ENCODE measurements at places on chromosomes 12 and 14.

- peak; percentile 71 for DNase-seq
Measured at GRCh38 chr14:72558721-72559120, 335.2 kb downstream of the DPF3 start.

DNA sequence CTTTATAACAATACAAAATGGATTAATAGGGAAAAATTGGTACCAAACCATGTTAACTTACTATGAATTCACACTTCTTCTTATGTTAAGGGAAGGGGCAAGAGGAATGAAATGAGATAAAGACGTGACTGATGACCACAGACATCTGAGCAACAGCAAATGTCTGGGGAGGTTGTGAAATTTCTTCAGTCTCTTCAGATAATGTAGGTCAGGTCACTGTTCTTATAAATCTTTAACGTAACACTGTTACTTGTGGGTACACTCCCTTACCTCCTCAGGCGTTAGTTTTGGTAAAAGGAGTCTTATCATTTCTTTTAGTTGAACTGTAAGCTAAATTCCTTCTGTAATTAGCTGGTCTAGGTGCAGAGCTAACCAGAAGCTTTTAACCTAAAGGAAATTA, 405.0 kb upstream of the LRFN5 start:
- DNase-seq = no peak

GRCh38 chr14:103894034-103894722, 34.1 kb upstream of the TDRD9 start:
- no peak for DNase-seq

DNA sequence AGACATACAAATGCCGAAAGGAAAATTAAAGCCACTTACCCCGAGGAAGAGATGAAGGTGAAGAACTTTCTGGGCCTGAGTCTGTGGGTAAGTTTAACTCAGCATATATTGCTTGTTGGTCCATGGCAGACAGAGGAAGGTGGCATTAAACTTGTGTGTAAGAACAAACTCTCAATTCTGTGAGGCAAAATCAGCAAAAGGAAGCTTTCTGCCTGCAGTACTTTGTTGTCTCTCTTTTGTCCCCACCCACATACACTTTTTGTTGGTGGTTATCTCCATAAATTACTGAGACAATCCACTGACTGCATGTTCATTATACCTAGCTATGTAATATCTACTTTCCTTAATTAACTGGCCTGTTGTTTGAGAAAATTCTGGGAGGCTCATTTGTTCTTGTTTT, at the start of gene KLRB1:
Gene KLRB1 (minus strand): TSS at position 201 of the 400 bp plus-strand sequence. CDS start 77 bp downstream, at position 124.
- no peak for DNase-seq

DNA sequence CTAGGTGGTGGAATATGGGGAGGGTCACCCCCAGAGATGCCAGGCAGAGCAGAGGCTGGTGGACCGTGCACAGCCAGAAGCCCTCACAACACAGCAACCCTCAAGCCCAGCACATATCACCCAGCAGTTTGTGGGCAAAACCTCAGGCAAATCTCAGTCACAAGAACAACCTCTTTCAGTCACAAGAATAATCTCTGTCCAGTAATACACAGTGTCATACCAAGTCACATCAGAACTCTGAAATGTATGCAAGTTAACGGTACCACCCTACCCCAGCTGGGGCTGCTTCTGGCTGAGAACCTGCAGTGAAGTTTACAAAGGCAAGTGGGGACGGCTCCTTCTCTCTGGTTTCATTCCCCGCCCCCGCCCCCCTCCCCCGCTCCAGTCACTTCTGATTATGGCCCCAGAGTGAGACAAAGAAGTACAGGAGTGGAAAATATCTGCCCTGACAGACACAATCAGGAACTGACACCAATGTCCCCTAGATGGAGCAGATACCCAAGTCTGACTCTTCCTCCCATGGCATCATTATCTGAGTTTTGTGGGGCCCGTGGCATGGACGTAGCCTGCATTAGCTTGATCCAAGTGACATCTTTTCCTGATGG, 480.9 kb upstream of the TMEM132C start:
- peak; percentile 45 for DNase-seq

DNA sequence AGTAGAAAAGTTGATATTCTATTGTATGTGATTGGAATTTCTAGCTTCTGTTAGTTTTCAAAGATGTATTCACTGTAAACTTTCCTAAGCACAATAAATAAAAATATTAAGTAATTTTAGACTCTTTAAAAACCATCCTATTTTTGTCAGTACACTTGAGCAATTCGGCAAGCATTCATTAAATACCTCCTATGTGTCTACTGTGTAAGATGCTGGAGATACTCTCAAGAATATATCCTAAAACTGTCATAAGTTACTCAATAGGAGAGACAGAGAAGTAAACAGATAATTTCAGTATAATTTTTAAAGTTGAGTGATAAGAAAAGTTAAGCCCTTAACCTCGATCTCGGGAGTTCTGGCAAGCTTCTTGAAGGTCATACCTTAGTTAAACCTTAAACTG, 46.1 kb downstream of the FANCM start:
- DNase-seq = no peak

DNA sequence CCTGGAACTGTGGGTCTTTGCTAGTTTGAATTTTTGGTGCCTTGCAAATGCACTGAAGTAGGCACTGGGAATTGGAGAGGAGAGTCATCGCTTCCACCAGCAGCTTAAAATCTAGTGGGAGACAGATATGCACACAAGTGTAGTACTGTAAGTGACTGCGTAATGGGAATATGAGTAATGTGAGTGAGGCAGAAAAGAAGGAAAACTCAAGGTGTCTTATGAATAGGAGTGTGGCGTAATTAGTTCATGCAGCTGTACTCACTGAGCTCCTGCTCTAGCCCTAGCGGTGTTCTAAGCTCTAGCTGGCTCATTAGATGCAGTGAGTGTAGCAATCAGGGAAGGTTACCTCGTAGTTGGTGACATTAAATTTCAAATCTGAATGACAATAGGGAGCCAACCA, 2.8 kb downstream of the TCP11L2 start:
- peak; percentile 66 for DNase-seq

DNA sequence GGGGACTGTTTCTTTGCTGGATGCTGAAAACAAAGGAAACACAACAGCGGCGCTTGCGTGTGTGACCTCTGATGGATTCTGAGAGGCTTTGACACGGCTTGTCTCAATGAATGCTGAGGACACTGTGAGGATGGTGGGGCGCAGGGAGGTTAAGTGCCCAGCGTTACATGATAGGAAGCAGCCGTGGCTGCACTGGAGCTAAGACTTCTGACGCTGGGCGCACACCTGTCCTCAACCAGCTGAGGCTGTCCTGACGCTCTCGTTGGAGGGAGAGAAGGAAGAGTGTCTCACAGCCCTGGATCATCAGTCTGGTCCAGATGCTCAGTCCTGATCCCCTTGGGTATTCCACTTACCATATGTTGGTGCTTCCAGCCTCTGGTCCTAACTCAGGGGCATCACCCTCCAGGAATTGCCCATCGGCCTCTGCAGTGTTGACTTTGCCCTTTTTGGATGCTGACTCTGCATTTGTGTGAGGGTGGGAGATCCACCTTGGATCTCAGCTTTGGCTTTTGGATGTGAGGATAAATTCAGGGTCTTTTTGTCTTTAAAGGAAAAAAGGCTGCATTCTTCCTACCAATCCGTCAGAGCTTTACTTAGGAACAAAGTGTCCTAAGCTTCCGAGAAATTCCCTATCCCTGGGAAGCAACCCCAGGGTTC, 125.2 kb downstream of the ZNF664 start:
- DNase-seq = no peak

DNA sequence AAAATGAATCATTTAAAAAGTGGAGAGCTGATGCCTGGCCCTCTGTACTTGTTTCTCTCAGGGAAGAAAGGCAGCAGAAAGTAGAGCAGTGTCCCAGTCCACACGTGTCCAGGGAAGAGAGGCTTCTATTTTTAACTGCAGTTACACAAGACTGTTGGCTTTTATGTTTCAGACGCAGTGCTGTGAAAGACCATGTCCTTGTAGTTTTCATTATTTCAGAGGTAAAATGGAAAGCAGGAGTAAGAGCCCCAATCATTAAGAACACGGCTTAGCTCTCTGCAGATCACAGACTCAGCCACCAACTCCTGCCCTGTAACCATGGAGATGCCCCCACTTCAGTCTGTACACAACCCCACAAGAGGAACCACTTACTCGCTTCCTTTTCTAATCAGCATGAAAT, 336.3 kb downstream of the DAD1 start:
- no peak for DNase-seq

DNA sequence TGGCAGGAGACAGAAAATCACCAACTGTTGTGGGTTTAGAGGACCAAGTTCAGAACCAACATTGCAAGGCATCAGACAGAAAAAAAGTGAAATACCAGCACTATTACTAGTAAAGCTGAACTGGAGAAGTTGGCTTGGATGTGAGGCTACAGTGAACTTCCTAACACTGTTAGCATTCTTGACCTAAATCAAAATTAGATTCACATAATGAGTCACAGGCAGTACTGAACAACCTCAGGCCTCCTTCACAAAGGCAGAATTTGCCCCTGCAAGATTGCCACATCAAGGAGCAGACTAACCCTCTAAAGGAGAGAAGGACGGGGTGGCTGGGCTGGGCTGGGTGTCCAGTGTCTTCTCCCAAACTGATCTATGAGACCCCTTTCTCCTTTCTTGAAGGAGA, 539.7 kb downstream of the SNAPC1 start:
- peak; percentile 39 for DNase-seq

- DNase-seq = no peak
Measured at GRCh38 chr12:28830491-28830890, 318.6 kb upstream of the FAR2 start.

DNA sequence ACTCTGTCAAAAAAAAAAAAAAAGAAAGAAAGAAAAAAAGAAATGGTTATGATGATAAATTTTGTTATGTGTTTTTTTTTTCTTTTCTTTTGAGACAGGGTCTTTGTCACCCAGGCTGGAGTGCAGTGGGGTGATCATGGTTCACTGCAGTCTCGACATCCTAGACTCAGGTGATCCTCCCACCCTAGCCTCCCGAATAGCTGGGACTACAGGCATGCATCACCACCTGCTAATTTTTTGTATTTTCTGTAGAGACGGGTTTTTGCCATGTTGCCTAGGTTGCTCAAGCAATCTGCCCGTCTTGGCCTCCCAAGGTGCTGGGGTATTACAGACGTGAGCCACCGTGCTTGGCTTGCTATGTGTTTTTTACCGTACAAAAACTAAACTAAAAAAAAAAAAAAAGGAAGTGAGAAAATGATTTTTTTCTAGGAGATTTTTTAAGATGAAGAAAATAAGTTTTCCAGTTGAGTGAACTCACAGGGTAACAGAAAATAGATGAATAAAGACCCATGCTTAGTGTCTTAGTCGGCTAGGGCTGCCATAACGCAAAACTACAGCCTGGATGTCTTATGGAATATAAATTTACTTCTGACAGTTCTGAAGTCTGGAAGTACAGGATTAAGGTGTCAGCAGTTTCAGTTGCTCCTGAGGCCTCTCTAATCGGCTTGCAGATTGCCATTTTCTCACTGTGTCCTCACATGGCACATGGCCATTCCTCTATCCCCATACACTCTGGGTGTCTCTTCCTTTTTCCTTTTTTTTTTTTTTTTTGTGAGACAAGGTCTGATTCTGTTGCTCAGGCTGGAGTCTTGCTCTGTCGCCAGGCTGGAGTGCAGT, 13.2 kb upstream of the APOF start:
- no peak for DNase-seq

GRCh38 chr12:59646636-59647035, 50.8 kb downstream of the SLC16A7 start:
- DNase-seq = no peak

DNA sequence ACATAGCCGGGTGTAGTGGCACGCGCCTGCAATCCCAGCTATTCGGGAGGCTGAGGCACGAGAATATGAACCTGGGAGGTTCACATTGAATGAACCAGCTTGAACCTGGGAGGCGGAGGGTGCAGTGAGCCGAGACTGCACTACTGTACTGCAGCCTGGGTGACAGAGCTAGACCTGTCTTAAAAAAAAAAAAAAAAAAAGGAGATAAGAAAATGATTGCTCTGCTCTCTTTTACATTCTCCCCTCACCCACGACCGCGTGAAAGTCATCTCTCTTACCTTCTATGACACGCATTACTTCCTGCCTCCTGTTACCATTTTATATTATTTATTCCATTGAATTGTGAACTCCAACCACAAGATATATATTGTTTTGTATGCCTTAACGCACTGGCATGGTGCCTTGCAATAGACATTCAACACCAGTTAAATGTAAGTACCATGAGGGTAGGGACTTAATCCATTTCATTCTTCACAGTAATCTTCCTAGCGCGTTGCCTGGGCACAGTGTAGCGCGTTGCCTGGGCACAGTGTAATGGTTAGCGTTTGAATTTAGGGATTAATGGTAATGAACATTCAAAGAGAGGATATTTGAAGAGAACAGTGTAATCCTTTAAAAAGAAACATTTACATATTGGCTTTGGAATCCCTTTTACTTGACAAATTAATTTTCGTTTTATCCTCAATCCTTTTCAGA, 2.7 kb downstream of the RAP1B start:
- no peak for DNase-seq

GRCh38 chr12:48986720-48987291, 8.7 kb downstream of the WNT1 start:
- no peak for DNase-seq

DNA sequence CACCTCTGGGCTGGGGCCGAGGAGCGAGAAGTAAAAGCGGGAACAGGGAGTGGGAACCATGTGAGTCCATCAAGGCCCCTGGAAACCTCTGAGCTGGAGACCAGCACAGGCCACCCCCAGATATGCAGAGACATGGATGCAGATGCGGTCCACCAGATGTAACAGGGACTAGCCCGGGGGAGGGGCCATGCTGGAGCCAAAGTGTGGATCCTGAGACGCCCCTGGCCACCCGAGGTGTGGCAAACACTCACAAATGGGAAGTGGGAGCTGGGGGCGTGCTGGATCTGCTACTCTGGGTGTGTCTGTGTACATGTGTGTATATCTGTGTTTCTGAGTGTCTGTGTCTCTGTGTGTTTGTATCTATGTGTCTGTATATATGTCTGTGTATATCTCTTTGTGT, 12.8 kb downstream of the MYL2 start:
- DNase-seq = no peak

GRCh38 chr14:91047174-91047753, 13.2 kb downstream of the RPS6KA5 start:
- no peak for DNase-seq

DNA sequence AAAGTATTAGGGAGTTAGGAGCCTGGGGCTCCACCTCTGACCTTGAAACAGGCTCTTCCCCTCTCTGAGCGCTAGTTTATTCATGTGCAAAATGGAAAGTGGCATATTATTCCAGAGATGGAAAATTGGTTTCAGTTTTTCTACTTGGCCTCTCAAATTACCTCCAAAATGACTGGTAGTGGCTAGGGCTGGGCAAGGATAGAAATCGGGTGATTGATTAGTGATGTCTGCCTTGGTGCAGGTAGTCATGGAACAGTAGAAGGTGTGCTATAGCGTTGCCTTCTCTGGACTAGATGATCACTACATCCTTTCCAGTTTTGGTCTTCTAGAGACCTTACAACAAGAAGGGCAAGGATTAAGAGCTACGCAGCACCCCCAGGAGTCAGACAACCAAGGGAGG, 8.6 kb upstream of the MSI1 start:
- no peak for DNase-seq
